ENCODE measurements at places on chromosomes 11 and 22.

DNA sequence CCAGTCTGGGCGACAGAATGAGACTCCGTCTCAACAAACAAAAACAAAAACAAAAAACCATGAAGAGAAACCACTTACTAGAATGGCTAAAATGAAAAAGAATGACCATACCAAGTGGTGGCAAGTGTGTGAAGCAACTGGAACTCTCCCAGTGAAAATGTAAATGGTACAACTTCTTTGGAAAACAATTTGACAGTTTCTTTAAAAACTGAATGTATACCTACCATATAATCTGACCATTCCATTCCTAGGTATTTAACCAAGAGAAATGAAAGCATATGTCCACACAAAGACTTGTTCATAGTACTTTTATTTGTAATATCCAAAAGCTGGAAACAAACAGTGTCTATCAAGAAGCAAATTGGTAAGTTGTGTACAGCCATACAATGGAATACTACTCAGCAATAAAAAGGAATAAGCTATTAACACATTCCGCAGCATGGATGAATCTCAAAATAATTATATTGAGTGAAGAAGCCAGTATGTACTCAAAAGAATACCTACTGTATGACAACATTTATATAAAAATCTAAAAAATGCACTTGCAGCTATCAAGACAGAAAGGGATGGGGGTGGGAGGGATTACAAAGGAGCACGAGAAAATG is 27.7 kb downstream of the DGCR2 start:
- DNase-seq: no peak

- DNase-seq: peak; percentile 3
These were observed 38.9 kb downstream of the MUC2 start for GRCh38 chr11:1113405-1114201.

GRCh38 chr11:13249992-13250391 is 27.6 kb upstream of the BMAL1 start:
- DNase-seq: no peak

GRCh38 chr11:33829430-33830141 is 55.3 kb upstream of the FBXO3 start:
- no peak for DNase-seq

- no peak for DNase-seq
These were observed 1.8 kb downstream of the TTC38 start for GRCh38 chr22:46269564-46269963.

- DNase-seq: no peak
These were observed 410.6 kb downstream of the METTL15 start for GRCh38 chr11:28518825-28519224.

DNA sequence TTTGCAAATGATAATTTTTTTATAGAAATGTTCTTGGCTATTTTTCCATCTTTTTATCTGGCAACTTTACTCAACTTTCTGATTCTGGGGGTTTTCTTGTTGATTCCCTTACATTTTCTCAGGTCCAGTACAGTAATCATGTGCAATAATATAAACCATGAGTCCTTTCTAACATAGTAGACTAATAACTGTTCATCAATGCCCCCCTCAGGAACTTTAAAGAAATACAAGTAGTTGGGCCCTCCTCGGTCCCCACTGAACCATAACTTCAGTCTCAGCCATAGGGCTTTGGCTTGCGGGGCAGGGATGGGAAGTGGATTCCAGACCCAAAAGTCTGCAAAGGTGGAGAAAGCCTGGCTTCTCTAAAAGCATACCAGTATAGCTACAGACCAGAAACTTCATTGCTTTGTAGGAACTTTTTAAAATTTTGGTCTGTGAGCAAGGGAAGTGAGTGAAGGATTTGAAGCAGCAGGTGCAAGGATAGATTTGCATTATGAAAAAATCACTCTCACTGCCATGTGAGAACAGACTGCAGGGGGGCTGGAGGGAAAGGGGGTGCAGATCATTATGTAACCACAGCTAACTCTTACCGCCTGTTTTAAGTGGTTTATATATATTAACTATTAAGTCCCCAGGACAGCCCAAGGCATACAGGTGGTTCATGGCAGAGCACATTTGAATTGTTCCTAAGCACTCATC is 10.4 kb upstream of the TUB start:
- no peak for DNase-seq

GRCh38 chr11:65427691-65428577 is 5.3 kb downstream of the NEAT1 start:
- DNase-seq: peak; percentile 28

DNA sequence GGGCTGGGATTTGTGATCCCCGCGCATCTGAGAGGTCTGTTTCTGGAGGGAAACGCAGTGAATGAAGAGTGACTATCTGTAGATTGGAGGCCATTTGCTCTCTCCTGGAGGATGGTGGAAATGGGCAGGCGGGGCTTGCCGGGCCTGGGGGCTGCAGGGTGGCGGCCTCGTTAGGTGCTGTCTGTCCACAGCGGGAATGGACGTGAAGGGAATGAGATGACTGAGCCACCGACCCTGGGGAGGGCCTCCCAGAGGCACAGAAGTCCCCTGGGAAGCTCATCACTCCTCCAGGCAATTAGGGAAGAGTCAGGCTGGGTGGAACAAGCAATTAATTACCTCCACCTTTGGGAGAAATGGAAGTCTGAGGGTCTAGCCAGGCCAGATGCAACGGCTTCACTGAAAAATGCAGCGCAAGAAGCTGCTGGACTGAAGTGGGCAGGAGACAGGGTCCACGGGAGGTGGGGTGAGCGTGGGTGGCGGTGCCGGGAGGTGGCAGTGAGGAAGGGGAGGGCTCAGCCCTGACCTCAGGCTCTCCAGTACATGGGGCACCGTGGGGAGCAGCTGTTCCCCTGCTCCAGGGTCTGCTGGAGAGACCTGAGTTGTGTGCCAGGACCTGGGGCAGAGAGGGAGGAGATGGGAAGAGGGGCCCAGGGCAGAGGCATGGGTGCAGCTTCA is 524.5 kb downstream of the BRD1 start:
- DNase-seq: no peak

GRCh38 chr22:36220451-36220921 is 18.8 kb downstream of the APOL2 start:
- DNase-seq: no peak

DNA sequence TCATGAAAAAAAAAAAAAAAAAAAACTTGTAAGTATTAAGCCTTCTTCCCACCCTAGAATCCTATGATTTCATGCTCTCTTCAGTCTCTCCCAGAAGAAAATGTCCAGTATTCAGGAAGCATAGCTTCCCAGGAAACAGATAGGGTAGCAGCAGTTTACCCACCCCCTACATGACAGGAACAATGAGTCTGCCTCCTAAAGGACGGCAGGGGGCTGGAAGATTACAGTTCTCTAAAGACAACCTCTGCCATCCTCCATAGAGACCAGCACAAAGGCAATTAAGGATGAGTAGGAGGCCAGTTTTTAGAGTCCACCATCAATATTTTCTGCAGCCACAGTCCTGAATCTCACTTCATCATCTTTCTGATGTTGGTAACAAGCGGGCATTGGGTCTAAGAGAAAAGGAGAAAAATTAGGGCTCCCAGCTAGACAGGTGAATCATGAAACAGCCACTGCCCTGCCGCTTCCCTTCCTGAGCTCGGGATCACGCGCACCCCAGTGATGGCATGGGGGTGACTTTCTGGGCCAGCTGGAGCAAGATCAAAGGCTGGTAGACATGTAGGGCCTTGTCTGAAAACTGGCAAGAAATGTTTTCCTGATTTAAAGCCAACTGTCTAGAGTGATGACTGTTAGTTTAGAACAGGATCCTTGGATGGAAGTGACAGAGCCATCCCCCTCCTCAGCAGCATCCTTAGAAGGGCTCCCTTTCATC is 322.8 kb downstream of the LARGE1 start:
- DNase-seq: no peak

Measured in T-helper 2 cell (primary cell).